Left kidney (tissue), 8 donors: ENCODE measurements at places on chromosomes 4 and X. TPM values are rescaled to one million over a fixed set of nuclear protein-coding genes. Genes with fewer than 3 reads are reported as not detected.

DNA sequence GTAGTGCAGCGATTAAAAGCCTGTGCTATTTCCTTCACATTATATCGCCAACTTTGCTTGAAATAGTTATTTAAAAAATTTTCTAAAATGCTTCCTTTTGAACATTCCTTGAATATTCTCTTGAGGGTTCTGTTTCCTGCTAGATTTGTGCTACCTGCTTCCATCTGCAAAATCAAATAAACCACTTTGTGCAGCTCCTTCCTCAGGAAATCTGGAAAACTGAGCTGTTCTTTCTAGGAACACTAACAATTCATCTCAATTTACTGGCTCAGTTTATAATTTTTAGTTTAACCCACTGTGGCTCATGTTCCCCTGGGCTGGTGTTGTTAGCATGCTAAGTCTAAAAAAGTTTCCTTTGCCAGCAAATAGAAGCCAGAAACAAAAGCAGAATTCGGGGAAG is 88.1 kb upstream of the LCORL start:
- no peak for DNase-seq

- DNase-seq = no peak
Measured at GRCh38 chr4:1775731-1776500, 17.2 kb upstream of the FGFR3 start.

DNA sequence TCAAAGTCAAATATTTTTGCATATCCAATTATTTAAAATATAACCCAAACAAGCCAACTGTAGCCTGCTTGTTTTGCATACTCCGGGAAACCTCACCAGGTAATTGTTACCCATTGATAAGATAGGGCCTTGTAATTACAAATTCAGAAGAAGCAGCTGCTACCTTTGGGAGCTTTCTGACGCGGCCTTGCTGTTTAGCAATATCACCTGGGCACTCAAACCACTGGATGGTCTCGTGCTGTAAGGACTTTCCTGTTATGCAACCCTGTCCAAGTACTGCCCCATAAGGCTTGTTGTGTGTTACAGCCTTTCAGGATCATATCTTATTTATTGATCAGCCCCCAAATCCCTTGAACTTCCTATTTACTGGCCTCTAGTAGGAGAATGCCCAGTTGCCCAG is 52.1 kb downstream of the HS3ST1 start:
- DNase-seq = no peak

DNA sequence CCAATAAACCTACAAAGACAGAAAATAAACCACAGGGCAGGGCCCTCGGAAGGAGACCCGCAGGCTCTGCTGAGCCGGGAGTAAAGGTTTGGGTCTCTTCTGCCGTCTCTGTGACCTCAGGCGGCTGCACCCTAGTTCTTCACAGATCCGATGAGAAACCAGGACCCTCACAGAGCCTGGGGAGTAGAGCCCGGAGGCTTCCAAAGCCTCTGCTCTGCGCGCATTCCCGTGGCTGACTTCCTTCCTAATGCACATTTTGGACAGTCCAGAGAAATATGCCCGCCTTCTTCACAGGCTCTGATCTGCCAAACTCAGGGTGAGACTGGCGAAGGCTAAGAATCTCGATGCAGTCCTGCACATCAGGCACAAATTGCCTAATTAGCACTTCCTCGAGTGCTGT is 245.5 kb downstream of the EVC2 start:
- DNase-seq = no peak

- no peak for DNase-seq
Measured at GRCh38 chr4:37453999-37454800, 209.7 kb downstream of the NWD2 start.

DNA sequence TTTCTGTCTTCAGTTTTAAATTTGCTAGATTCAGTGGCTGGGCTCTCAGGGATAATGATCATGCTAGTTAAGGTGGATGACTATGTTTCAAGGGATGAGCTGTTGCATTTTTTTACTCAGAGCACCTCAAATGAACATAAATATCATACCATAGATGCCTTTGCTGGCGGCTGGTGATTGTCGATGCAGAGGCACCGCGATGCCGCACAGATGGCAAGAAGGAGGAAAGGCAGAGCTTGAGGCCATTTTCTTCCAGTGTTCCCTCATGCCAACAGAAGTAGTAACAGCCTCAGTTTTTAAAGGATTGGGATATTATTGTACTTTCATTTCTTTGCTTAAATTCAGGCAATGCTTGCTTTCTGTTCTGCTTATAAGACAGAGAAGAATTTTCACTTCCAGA is 654.7 kb upstream of the IGFBP7 start:
- DNase-seq = no peak

Gene ELF4
- polyA plus RNA-seq = 11.7 TPM

Gene INPP4B
- polyA plus RNA-seq = 8.4 TPM

Gene SULT1B1
- 0.73 TPM for polyA plus RNA-seq
